ENCODE measurements at places on chromosomes 13 and 19.

GRCh38 chr13:99501848-99502301 lies 603 bp downstream of the TM9SF2 start:
- no peak for DNase-seq

DNA sequence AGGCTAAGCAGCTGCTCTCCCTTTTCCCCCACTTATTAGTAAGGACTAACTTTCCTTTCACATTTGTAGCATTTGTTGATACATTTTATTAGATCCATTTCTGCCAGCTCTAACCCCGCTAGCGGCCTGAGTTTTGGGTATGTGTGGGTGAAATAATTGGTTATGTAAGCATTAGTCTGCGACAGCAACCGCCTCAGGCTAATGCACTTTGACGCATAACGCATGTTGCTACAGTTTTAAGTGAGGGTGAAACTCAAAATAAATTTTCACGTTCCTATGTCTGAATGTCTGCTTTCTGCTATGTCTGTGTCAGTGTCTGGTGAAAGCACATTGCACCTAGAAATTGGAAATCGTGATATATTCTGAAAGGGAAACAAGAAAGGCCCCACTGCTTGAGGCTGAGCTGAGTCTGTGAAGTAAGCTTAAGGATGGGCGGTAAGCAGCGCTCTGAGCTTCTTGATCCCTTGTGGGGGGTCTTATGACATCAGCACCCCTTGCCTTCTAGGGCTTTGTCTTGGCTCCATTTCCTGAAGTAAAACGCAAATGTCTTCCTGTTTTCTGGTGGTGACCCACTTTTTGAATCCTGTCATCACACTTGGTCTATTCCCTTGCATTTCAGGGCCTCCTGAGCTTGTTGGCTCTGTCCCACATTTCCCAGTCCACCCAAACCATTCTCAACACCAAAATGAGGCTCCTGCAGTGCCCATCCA lies 648.3 kb upstream of the ARGLU1 start:
- DNase-seq = no peak

DNA sequence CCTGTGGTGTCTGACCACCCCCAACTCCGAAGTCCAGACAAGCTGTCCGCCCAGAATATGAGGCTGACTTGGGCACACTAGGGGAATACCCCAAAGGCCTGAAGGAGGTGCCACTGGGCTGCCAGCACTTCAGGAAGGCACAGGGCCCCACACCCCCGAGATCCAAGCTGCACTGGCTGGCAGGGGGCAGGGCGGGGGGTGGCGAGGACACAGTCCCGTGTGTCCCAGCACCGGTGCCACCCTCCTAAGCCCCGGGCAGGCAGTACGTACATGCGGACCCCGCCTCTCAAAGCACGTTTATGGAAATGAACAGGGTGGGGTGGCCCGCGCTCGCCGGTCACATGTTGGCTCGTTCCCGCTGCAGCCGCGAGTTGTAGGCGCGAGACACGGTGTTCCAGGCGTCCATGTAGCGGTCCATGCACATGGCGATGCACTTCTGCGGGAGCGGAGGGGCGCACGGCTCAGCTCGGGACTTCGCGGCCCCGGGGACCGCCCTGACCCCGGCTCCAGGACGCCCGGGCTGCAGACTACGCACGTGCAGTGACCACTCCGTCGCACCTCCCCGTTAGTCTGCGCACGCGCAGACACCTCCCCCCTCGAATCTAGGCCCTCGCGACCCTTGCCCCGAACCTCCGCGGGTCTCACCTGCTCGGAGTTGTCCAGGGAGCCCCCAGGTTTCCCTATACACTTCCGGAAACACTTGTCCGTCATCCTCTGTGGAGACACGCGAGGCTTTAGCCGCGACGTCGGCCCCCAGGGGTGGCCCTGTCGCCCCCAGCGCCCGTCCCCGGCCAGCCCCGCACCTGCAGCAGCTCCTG lies 566 bp downstream of the TIMM13 start:
- DNase-seq = no peak

DNA sequence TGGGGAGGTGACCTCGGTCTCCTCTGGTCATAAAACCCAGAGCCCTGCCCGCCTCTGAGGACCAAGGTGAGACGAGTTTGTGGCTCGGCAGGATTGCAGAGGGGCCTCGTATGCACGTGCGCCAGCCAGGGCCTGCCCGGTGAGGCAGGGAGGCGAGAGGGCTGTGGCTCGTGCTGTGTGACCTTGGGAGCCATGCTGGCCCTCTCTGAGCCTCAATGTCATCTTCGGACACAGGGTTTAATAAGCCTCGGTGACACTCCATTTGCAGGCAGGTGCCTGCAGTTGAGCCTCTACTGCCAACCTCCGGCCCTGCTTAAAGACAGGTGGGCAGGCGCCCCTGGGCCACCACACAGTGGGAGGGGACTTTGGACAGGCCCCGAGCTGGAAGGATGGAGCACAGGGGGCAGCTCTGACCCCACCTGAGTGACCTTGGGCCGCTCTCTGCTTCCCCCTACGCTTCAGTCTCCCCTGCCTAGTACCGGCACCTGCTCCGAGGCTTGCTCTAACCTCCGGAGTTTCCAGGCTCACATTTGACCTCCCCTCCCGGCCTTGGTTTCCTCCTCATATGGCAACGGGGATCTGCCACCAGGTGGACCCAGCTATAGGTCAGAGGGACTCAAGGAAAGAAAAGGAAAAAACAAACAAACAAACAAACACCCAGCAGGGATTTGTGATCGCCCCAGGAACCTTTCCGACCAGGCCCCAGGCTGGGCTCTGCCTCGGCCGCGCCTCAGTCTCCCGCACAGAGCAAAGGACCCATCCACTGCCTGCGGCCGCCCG lies 3.1 kb downstream of the ZBTB7A start:
- no peak for DNase-seq

GRCh38 chr13:101893021-101893420 lies 440.5 kb downstream of the ITGBL1 start:
- DNase-seq = no peak

DNA sequence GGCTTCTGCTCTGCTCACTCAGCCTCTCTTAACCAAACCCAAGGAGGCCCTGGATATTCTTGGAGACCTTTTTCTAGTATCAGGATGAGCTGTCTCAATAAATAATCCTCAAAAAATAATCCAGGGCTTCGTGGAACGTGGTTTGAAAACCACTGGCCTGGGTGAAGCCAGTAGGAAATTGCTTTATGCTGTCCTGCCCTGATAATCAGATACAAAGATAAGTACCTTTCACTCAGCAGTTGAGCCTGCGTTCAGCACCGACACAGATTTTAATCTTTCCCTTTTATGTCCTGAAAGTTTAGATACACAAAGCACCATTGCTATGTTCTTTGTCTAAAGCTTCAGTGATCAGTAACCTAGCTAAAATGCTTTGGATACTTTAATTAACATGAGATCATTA lies 460.0 kb downstream of the RFC3 start:
- no peak for DNase-seq

- no peak for DNase-seq
Measured at GRCh38 chr13:89965252-89965651, 1382.2 kb upstream of the MIR17HG start.

GRCh38 chr19:3262362-3262761 lies 37.9 kb downstream of the CELF5 start:
- no peak for DNase-seq
